ENCODE measurements at places on chromosomes 6 and 20.

GRCh38 chr20:11921321-11921720, 3.6 kb downstream of the BTBD3 start:
- no peak for DNase-seq

DNA sequence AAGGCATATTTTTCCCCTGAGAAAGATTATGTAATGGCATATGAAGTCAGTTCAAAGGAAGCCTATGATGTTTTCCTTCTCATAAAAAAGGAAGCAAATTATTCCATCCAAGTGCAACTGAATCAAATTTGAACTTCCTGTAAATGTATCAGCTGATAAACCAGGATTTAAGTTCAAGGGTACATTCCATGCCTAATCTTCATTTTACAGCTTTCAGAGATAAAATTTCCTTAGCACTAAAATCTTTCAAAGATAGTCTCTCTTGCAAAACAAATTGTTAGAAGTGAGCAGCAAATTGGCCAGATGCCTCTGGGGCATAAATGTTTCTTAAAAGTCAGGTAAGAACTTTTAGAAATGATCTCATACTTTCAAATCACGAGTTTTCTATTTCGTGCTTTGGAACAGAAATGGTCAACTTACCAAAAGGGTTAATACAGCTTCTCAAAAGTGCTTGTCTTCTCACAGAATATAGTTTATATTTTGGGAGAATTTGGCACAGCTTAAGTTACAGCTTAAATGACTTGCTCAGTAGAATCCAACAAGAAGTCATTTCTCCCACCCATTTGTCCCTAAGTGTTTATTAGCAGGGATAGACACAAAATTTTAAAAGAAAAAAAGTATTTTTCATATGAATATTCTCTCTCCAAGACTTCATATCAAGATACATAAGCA, 2.7 kb upstream of the TCF21 start:
- DNase-seq = no peak

DNA sequence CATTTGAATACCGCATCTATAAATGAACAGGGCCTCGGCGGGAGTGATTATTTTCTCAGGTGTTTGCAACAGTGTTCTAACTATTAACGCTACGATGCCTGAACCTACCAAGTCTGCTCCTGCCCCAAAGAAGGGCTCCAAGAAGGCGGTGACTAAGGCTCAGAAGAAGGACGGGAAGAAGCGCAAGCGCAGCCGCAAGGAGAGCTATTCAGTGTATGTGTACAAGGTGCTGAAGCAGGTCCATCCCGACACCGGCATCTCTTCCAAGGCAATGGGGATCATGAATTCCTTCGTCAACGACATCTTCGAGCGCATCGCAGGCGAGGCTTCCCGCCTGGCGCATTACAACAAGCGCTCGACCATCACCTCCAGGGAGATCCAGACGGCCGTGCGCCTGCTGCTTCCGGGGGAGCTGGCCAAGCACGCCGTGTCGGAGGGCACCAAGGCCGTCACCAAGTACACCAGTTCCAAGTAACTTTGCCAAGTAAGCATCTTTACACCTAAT, 70.9 kb downstream of the HFE start:
- no peak for DNase-seq

- no peak for DNase-seq
Measured at GRCh38 chr6:28134015-28134414, 7.7 kb upstream of the ZKSCAN8 start.

DNA sequence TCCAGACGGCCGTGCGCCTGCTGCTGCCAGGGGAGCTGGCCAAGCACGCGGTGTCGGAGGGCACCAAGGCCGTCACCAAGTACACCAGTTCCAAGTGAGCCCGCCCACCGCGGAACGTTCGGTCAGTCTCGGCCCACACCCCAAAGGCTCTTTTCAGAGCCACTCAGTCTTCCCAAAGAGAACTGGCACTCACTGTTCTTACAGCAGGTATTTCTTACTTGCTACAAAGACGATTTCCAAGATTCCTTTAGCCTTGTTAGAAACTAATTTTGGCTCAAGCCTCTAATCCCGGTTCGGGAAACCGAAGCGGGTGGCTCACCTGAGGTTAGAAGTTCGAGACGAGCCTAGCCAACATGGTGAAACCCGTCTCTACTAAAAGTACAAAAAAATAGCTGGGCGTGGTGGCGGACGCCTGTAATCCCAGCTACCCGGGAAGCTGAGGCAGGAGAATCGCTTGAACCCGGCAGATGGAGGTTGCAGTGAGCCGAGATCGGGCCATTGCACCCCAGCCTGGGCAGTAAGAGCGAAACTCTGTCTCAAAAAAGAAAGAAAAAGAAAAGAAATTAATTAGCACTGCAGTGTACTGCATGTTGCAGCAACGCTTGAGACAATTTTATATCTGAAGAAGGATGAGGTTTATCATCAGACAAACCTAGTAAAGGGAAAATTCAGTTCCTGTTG, 73.1 kb downstream of the OR2B2 start:
- no peak for DNase-seq

- DNase-seq = no peak
Measured at GRCh38 chr6:74044417-74045096, 348.6 kb downstream of the CD109 start.

DNA sequence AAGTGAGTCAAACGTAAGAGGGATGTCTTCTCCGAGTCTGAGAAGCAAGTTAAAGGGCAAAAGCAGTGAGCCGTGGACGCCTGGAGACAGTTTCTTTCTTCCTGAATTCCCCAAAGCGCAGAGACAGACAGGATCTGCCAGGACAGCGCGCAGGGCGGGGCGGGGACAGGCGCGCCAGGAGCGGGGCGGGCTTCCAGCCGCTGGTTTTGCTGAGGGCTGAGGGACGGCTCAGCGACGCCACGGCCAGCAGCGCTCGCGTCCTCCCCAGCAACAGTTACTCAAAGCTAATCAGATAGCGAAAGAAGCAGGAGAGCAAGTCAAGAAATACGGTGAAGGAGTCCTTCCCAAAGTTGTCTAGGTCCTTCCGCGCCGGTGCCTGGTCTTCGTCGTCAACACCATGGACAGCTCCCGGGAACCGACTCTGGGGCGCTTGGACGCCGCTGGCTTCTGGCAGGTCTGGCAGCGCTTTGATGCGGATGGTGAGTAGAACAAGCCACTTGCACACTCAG, at the start of gene SCGN:
TSS of gene SCGN (plus strand) at position 209 of the 509 bp plus-strand sequence. CDS start at position 398, 189 bp downstream.
- DNase-seq = no peak

- DNase-seq = no peak
Measured at GRCh38 chr20:51193066-51193772, 170.3 kb upstream of the KCNG1 start.

- DNase-seq = peak; percentile 58
Measured at GRCh38 chr20:57619051-57619831, 985 bp downstream of the ZBP1 start.

GRCh38 chr6:108463784-108464183, 96.9 kb upstream of the FOXO3 start:
- DNase-seq = no peak

DNA sequence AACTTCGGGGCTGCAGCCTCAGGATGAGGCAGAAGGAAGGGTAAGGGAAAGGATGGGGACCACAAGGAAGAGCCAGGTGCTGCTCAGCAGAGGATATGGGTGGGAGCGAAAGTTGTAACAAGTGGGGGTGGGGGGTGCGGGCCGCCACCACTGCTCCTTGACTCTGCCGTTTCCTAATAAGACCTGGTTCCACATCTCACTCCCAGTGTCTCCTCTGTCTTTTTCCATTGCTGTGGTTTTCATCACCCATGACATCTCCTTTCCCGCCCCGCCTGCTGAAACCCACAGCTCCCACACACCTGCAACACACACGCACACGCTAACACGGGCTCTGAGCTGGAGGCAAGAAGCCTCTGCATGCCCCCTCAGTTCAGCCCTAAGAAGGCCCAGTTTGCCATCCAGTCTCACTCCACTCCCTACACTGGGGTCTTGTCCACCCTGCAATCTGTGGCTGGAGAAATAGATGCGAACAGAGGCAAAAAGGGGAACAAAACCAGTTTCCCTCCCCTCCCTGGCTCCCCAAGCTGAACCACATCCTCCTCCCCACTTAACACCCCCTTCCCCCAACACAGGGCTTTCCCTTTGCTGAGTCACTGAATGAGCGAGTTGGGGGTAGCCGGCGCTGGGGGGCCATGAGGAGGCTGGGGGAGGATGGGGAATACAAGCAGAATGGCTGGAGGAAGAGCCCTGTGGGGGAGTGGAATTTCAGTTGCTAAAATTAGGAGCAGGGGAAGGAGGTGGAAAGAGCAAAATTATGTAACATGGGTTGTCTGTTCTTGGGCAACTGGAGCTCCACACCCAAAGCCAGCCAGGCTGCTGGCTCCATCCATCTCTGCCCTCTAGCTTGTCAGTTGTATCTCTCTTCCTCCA, 11.5 kb downstream of the NFKBIL1 start:
- DNase-seq = peak; percentile 21

DNA sequence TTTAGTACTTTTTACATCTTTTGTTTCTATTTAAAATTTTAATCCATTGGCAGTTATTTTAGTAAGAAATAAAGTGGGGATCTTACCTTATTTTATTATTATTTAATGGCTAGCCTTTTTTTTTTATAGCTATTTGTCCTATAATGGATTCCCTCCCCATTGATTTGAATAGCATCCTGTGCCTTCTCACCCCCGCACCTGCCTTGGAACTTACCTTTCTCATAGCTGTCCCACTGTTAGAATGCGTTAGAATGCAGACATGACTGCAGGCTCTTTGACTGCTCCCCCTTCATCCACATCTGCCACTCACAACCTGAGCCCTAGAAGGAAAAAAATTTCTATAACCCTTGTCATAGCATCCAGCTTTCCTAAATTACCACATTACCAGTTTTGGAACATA, 9.1 kb downstream of the PKIB start:
- DNase-seq = no peak

DNA sequence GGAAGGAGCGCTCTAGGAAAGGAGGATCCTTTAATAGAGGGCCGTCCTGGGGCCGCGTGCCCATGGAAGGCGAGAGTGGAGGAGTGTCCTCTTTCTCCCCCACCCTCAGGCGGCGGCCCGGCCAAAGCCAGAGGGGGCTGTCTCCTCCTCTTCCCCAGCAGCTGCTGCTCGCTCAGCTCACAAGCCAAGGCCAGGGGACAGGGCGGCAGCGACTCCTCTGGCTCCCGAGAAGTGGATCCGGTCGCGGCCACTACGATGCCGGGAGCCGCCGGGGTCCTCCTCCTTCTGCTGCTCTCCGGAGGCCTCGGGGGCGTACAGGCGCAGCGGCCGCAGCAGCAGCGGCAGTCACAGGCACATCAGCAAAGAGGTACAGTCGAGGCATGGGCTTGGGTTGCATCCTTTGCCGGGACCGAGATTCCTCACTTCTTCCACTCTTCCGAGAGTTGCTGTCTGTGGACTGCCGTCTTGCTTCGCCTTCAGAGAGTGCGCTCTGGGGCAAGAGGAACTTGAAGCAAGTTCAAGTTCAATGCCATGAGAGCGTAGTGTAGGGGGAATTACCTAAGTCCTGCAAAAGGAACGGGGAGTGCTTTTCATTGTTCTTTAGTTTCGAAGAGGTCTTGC, at the start of gene LAMA2:
TSS of gene LAMA2 (plus strand) at position 148 of the 621 bp plus-strand sequence. CDS start at position 256, 108 bp downstream.
- DNase-seq = no peak

DNA sequence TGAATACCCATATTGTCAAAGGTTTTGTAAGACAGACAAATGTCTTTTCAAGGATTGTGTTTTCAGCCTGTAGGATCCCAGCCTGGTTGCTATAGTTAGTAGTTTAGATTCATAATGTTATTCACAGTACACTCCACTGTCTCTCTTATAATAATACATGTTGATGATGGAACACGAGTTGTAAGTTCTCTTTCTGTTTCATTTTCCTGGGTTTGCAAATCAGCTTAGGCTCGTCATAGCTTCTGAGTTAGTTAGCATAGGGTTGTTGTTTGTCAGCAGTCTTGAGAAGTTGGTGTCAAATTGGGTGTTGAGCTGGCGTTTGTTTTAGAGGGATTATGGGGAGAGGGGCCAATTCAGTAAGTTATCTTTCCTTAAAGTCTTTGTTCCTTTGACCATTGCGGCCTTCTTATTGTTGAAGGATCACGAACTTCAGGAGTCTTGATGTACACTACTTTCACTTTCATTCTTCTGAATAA, 45.8 kb downstream of the QKI start:
- DNase-seq = no peak

- no peak for DNase-seq
Measured at GRCh38 chr6:76940191-76940590, 523.1 kb downstream of the HTR1B start.

- DNase-seq = no peak
Measured at GRCh38 chr6:30397697-30398096, 52.7 kb downstream of the RPP21 start.

GRCh38 chr20:23690581-23690980, 1.7 kb upstream of the CST4 start:
- no peak for DNase-seq

DNA sequence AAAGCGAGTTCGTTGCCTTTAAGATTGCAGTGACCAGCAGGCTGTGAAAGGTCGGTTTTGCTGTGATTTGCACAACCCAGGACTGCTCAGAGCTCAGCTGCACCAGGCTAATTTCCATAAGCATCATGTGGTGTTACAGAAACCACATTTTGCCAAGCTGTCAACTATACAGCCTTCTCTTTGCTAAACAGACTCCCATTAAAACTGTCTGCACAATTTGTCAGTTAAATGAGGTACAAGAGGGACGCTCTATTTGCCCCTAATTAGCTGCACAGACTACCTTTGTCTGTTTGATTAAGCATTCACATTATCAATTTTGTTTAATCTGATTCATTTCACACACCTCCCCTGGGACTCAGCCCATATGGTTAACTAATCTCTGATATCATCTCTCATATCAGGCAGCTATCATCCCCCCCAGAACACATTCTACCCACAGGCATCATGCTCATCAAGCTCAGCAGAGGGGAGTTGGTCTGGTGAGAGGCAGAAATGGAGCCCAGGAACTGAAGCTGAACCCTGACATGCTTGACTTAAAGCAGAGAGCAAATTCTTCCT, 62.1 kb downstream of the OLIG3 start:
- no peak for DNase-seq

- no peak for DNase-seq
Measured at GRCh38 chr6:143592335-143592734, 80.8 kb upstream of the FUCA2 start.

- no peak for DNase-seq
Measured at GRCh38 chr6:23277521-23278179, 708.3 kb downstream of the HDGFL1 start.

- DNase-seq = no peak
Measured at GRCh38 chr20:23564927-23565326, 3.4 kb downstream of the CST9L start.

DNA sequence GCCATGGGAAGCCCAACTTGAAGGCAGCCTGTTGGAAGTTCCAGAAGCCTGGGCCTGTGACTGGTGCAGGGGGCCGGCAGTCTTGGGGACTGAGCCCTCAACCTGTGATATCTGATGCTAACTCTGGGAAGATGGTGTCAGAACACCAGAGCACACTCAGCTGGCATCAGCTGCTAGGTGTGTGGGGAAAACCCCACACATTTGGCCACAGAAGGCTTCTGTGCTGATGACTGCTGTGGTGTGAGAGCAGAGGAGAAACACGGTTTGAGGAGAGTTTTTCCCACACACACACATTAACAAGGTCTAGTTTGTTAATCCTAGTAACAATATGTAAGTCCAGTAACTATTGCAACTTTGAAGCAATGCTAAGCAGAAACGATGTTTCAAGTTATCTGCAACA, 78.0 kb downstream of the PSMB1 start:
- no peak for DNase-seq

Measured in effector CD8-positive, alpha-beta T cell (primary cell).